ENCODE measurements at places on chromosomes 7 and 10.

GRCh38 chr7:18191862-18192625 is 164.4 kb upstream of the PRPS1L1 start:
- DNase-seq = no peak

GRCh38 chr10:87847550-87847949 is 15.8 kb downstream of the KLLN start:
- DNase-seq = no peak

- DNase-seq = no peak
Observed at GRCh38 chr7:71824006-71824760, 588.0 kb downstream of the CALN1 start.

- no peak for DNase-seq
Observed at GRCh38 chr7:70726951-70727378, 405.0 kb upstream of the GALNT17 start.

DNA sequence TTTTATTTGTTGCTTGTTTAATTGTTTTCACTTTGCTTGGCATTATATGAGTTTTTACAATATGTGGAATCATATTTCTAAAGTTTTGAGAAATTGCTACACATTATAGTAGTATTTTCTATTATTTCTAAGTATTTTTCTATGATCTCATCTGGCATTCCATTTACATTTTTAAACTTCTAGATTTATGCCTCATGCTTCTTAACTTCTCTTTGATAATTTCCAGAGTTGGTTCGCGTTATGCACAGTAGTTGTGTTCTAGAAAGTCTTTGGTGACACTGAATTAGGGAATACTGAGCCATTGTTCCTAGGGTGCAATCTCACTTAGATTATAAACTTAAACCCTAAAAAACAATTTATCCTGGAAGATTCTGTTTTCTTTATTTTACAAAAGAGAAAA is 129.2 kb downstream of the GNAI1 start:
- DNase-seq = no peak

- DNase-seq = no peak
Observed at GRCh38 chr7:82317257-82317721, 126.3 kb downstream of the CACNA2D1 start.
